ENCODE measurements at places on chromosomes 4 and X.

DNA sequence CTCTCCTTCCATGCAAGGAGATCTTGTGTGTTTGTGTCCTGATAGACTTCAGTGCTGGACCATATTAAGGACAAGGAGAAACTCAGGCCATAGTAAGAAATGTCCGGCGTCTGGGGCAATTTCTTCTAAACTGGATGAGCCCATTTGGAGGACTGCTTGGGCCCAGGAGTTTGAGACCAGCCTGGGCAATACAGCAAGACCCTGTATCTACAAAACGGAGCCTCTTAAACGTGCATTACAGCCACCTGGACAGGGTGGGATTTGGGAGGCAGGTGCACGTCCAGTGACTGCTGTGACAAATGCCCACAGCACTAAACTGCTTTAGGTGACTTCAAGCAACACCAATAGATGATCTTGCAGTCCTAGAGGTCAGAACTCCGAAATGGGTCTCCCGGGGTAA lies 311.9 kb downstream of the DHRSX start:
- DNase-seq, result no peak

DNA sequence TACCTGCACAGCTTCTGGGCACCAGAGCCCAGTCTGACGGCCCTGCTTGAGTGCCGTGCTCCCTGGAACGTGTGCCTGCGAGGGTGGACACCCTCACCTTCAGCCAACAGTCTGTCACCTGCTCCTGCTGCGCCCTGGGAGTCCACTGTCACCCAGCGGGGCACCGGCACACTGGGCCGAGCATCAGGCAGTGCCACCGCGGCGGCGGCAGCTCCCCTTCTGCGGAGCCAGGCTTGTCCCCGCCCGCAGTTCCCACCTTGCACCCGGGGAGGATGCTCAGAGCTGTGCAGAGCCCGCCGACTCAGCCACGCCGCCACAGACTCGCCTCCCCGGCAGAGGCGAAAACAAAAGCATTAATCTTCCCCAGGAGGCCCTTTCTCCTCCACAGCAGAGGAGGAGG lies 86.8 kb downstream of the ABLIM2 start:
- no peak for DNase-seq

GRCh38 chr4:178784491-178784890 lies 1342.3 kb upstream of the AGA start:
- DNase-seq, result no peak

GRCh38 chrX:51743179-51743957 lies at the start of gene GSPT2:
TSS of gene GSPT2 (plus strand) at chrX:51743442. CDS start at chrX:51743627, 185 bp downstream.
- peak; percentile 2 for DNase-seq

DNA sequence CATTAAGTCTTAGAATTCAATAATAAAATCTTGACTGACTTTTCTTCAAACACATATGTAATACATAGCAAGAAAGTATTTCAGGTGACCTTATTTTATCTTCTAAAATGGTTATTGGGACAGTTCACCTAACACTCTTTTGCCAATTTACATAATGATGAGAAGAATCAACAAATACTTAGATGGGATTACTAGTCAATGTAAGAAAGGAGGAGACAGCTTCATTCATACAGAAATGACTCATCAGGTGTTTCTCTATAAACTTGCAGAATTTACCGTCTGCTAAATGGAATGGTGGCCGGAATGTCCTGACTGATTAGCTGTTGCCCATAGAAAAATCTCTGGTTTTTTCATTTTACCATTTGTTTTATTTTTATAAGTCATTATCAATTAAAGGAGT lies 115.0 kb upstream of the ETNPPL start:
- DNase-seq, result peak; percentile 48

DNA sequence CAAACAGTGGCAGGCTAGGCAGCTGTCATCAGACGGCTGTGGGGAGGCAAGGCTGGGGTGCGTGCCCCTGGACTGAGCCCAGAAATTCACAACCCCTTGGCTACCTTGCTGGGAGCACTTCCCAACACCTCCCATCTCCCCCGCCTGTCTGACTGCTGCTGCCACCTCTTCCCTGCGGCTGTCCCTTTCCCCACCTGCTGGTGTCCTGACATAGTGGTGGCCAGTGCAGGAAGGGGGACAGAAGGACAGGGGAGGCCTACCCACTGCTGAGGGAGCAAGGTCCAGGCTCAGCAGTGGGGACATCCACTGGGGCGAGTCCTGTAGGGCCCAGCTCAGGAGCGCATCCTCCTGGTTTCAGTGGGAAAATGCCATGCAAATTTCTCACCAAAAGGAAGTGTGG lies 3.4 kb downstream of the ABCD1 start:
- no peak for DNase-seq

DNA sequence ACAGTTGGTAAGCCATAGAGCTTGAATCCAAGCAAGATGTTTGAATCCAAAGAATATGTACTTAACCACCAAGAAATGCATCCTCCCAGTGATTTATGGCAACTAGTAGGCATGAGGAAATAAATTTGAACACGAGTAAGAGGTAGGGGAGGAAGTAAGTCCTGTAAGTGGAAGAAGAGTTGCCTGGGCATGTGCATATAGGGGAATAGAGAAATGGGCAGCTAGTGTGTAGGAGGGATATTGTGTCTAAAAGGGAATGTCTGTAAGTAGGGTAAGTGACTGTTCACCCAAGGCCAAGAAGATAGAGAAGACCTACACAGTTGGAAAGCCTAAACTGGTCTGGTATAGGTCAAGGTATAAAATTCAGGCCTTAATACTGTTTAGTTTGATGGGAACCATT lies 4.6 kb downstream of the SH3BGRL start:
- no peak for DNase-seq

DNA sequence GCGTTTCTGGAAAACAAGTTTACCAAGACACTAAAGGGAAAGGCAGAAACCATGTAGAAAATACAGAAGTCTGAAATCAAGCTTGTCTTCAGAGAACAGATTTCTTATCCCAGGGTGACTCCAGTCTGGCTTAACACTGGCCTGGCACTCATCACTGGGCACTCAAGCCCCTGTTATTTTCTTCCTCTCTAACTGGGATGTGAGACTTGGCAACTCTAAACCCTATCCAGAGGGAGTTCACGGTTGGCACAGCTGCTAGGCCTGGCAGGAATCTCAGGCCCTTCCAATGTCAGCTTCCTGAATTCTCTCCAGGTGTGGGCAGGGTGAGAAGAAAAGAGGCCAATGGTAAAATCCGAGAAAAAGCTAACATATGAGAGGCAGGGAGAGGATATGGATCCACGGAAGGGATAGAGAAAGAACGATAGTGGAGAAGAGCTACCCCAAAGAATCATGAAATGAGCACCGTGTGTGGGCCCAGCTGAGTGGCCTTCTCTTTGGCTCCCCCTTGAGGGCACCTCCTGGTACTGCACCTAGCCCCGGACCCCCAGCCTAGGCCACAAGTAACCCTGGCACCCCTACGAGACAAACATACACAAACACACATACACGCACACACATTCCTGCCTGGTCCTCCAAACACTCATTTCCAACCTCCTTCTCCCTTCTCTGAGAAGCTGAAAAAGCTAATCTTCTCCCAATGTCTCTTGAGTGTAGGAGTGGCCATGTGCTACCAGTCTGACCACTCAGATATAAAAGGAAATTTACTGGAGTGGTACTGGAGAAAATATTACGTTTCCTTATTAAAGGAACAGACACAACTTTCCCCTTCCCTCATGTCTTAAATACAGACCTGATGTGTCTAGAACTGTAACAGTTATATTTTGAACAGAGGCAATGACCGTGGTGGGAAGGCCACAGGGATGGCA lies 16.6 kb upstream of the PTCHD1 start:
- DNase-seq, result peak; percentile 11

- DNase-seq, result no peak
Observed at GRCh38 chr4:159368320-159368719, 265.4 kb downstream of the RAPGEF2 start.

- no peak for DNase-seq
Observed at GRCh38 chr4:137309424-137309823, 222.9 kb downstream of the PCDH18 start.

DNA sequence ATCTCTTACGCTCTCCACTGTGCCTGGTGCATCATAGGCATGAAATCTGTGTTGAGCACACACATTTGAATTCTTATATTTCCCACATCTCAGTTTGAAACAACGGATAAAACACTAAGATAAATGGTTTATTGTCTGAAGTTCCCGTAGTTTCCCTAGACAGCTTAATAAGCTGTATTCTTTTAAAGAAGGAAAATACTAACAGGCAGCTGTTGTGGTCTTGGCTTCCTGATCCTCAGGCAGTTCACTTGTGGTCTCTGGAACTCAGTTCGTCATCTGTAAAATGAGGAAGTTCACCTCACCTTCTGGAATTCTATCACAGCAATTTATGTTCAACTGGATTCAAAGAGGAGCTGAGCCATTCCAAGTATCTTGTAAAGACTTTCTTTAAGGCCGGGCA lies 1805.6 kb upstream of the TENM3 start:
- peak; percentile 5 for DNase-seq

- DNase-seq, result no peak
Observed at GRCh38 chr4:3215256-3215655, 33.7 kb upstream of the MSANTD1 start.

- peak; percentile 99 for DNase-seq
Observed at GRCh38 chr4:80072744-80073472, at the start of gene ANTXR2. TSS of gene ANTXR2 (minus strand) at chr4:80073229. CDS start at chr4:80072560, 669 bp downstream.

DNA sequence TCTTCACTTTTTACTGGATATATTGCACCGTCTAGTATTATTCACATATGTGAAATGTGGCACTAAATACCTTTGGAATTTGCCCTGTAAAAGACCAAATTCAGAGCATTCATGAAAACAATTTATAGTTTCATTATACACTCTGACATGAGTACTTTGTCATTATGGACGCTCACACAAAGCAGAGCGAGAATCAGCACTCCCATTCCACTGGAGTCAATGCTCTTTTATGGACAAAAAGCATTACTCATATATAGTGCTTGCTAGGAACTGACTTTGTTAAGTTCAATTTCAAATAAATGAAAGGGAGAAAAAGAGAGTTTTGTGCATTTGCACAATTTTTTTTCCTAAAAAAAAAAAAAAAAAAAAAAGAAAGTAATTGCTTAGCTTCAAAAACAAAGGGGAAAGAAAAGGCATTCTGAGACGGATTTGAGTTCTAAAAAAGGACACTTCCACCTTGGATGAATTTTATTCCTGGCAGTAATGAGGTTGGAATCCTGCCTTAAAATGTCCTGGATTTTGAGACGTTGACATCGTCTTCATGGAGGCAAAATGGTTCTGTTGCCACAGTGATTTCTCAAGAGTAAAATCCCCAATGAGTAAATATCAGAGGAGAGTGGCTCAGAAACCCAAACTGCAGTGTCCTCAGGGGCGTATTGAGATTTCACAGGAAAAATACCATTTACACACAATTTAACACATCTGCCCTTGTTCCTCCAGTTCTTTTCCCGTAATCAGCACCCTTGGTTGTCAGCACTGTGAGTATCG lies 34.8 kb downstream of the CCDC149 start:
- no peak for DNase-seq

GRCh38 chrX:50168241-50168687 lies 32.5 kb downstream of the AKAP4 start:
- DNase-seq, result no peak

- no peak for DNase-seq
Observed at GRCh38 chr4:7183780-7184460, 8.4 kb upstream of the SORCS2 start.

DNA sequence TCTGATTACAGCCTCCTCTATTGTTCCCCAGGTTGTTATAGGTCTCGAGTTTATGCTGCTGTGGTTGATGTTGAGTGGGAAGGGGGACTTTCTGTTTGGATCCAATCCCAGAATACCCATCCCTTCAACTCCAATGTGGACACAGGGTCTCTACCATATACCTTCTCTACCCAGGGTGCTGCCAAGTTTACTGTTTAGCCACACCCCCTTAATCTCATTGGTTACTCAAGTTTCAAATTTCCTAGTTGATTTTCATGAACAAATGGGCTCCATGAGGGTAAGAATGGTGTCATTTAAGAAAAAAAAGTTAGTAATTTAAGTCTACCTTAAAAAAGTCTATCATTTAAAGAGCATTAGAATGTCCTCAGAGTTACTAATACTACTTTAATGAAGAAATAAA lies 3.6 kb upstream of the SPP1 start:
- DNase-seq, result no peak

DNA sequence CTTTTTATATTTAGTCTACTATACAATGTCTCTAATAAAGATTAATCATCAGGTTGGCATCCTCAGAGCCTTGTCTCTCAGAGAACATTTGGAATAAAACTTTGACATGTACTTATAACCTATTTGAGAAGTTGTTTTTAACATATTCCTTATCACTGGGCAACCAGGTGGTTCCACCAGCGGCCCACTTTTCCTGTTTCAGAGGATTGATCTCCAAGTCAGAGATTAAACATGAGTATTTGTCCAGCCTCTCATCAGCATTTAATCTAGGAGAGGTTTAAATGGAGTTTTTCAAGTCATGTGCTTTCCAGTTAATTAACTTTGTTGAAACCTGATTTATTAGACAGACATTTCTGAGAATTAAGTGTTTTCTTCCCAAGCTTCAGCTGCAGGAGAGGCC lies 345.5 kb downstream of the GRXCR1 start:
- DNase-seq, result no peak
